ENCODE measurements at places on chromosomes 6 and 20. TPM values are rescaled to one million over a fixed set of nuclear protein-coding genes. Genes with fewer than 3 reads are reported as not detected.

Gene RAD21L1
- total RNA-seq: 0.81 TPM

Gene MYO6
- total RNA-seq: 3.1 TPM

Gene ANKRD66
- total RNA-seq: not detected

Gene WFDC10B
- not detected for total RNA-seq

Gene CALHM4
- not detected for total RNA-seq

Gene AKAP12
- 0.39 TPM for total RNA-seq

Gene SMLR1
- total RNA-seq: not detected

Gene IL17F
- total RNA-seq: not detected

Gene ANKRD6
- total RNA-seq: 6.6 TPM

Gene ATP9A
- total RNA-seq: 0.05 TPM

Gene RIPOR3
- not detected for total RNA-seq

Gene PI16
- 1.6 TPM for total RNA-seq

Gene DLGAP4
- 35.3 TPM for total RNA-seq

Gene WFDC5
- not detected for total RNA-seq

Gene MRS2
- 25.1 TPM for total RNA-seq

Gene TCP11
- total RNA-seq: not detected

Gene NKAIN4
- not detected for total RNA-seq

Gene BCL2L1
- 15.0 TPM for total RNA-seq

Gene BCAS4
- total RNA-seq: 4.9 TPM

Gene SALL4
- not detected for total RNA-seq

Gene SDC4
- 0.38 TPM for total RNA-seq

Gene C20orf202
- total RNA-seq: not detected

Gene FAM162B
- total RNA-seq: not detected

Gene RSPH4A
- total RNA-seq: 0.23 TPM

Gene ADGRF1
- not detected for total RNA-seq

Gene RAB23
- 2.8 TPM for total RNA-seq

Gene MPIG6B
- total RNA-seq: 0.79 TPM

Gene LY6G6D
- not detected for total RNA-seq

Gene TREML1
- total RNA-seq: not detected

Gene ADGRF5
- not detected for total RNA-seq

Gene RCAN2
- total RNA-seq: not detected

Gene CDKAL1
- total RNA-seq: 24.9 TPM

Gene NR2E1
- not detected for total RNA-seq

Gene MYB
- 16.5 TPM for total RNA-seq

Gene HS3ST5
- not detected for total RNA-seq

Gene BEND6
- total RNA-seq: not detected

Gene MATN4
- total RNA-seq: 2.3 TPM

Gene NRSN1
- not detected for total RNA-seq

Gene DPPA5
- total RNA-seq: not detected

Gene AGPAT4
- 12.6 TPM for total RNA-seq

Gene SHLD1
- total RNA-seq: 13.2 TPM

Gene RUNX2
- 15.8 TPM for total RNA-seq

Gene TFAP2C
- not detected for total RNA-seq

Gene SDHAF4
- 13.4 TPM for total RNA-seq

Gene FHL5
- total RNA-seq: not detected

Gene NKX2-2
- total RNA-seq: not detected

Gene MDC1
- total RNA-seq: 50.7 TPM
